ENCODE measurements at places on chromosomes 12 and 14.
A peak's percentile ranks its signal among the peaks of the same experiment; 100 is the strongest.

- DNase-seq = no peak
- H3K4me1 ChIP-seq = no peaks in the 10 kb centered on the region
- H3K27me3 ChIP-seq = no peaks in the 10 kb centered on the region
- no peak overlapping the region for H3K4me3 ChIP-seq
- peak overlapping the region; percentile 1 for H3K27ac ChIP-seq
Observed at GRCh38 chr12:106369624-106370346, 12.2 kb downstream of the POLR3B start.

DNA sequence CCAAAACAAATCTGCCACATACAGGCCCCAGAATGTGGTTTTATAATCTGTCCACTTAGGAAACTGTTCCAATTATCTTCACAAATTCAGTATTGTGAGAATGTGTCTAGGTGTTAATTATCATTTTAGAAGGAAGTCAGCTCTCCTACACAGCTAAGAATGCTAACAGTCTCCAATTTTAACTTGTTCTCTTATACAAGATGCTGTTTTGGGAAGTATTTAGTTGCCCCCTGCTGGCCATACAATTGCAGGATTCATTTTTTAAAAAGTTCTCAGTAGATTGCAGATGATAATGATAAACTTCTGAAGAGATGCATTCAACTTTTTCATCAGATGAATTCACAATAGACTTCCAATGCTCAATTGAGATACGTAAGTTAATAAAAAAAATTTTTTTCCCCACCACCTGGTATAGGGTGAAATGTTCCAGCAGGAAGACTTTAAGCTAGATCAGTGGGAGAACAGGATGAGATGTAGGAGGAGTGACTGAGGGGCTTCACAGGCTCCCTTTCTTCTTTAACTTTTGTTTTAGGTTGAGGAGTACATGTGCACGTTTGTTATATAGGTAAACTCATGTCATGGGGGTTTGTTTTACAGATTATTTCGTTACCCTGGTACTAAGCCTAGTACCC, 27.3 kb upstream of the OSBPL8 start:
- no peak overlapping the region for H3K27ac ChIP-seq
- peaks cover 34% of the 10 kb centered on the region for H3K4me1 ChIP-seq
- H3K27me3 ChIP-seq = no peaks in the 10 kb centered on the region
- H3K36me3 ChIP-seq = no peaks in the 10 kb centered on the region
- DNase-seq = no peak

DNA sequence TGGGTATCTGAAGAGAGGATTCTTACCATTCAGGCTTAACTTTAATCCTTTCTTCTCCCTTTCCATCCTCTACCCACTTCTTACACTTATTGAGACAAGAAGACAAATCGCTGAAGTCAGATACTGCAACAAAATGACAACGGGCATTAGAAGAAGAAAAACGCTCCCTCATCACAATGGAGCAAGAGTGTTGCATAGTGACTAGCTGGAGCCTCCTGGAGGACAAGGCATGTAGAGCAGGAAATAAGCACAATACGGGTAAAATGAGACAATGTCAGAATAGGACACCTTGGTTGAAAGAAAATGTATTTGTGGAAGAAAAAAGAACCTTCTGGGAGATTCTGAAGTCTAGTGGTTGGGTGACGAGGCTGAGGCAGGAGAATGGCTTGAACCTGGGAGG, 501.0 kb downstream of the RERGL start:
- H3K27me3 ChIP-seq = no peaks in the 10 kb centered on the region
- DNase-seq = no peak
- H3K27ac ChIP-seq = no peak overlapping the region
- H3K4me1 ChIP-seq = no peaks in the 10 kb centered on the region
- H3K36me3 ChIP-seq = no peaks in the 10 kb centered on the region

GRCh38 chr12:40655451-40655850, 36.8 kb upstream of the CNTN1 start:
- H3K4me1 ChIP-seq = no peaks in the 10 kb centered on the region
- no peaks in the 10 kb centered on the region for H3K36me3 ChIP-seq
- H3K27me3 ChIP-seq = no peaks in the 10 kb centered on the region
- no peak overlapping the region for H3K4me3 ChIP-seq
- DNase-seq = no peak

DNA sequence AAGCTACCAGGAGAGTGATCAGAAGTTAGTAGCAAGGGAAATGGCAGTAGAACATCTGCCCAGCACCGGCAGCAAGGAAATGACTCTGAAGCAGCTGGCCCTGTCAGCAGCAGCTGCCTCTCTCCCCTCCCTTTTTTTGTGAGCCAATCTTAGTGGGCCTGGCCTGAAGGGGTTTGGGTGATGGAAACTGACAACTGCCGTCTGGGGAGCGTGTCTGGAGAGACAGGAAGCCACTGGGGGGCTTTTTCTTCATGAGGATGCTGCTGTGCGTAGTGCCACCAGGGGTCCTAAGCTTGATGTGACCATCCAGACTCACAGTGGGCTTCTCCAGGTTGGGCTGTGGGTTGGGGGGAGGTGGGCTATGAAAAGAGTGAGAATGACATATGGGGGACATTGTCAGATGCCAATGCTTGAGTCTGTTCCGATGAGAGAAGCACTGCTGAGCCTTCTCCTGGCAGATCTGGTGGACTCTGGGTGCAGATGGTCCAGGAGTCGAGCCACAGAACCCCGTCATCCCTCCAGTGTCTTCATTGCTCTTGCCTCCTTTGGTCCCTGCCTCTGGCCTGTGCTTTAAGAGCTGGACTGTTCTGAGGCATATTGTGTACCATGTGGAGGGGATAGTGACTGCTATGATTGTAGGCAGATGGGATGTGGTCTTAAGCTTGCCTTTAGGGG, 87.6 kb upstream of the HIF1A start:
- peaks cover 33% of the 10 kb centered on the region for H3K4me1 ChIP-seq
- H3K4me3 ChIP-seq = no peak overlapping the region
- DNase-seq = no peak
- no peaks in the 10 kb centered on the region for H3K27me3 ChIP-seq

DNA sequence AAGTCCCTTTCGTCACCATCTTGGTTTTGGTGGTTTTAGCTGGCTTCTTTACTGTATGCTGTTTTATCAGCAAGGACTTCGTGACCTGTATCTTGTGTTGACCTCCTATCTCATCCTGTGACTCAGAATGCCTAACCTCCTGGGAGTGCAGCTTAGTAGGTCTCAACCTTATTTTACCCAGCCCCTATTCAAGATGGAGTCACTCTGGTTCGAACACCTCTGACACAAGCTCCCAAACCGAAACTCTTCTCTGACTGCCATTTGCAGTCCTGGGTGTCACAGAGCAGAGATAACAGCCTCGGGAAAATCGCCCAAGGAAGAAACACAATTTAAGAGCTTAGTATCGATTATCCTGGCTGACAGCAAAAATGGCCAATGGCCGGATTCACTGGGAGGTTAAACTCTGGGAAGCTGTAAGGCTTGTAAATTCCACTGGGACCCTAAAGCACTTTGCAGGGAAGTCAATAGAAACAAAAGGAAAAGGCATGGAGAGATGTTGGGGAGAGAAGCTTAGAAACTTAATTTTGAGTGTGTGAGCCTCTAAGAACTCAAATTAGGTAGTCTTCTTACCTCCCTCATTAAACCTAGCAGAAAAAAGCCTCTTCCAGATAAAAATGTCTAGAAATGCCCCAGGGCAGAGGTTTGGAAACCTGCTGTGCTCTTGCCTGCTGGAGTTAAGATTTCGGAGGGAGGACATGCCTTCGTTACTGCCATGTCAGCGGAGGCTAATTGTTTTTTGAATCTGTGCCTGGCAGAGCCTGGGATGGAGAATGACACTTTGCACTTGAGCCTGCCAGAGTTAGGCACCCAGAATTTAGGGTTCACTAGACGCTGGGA, 56.5 kb upstream of the RPH3A start:
- no peaks in the 10 kb centered on the region for H3K4me1 ChIP-seq
- H3K36me3 ChIP-seq = no peaks in the 10 kb centered on the region
- no peak for DNase-seq
- H3K27ac ChIP-seq = no peak overlapping the region

DNA sequence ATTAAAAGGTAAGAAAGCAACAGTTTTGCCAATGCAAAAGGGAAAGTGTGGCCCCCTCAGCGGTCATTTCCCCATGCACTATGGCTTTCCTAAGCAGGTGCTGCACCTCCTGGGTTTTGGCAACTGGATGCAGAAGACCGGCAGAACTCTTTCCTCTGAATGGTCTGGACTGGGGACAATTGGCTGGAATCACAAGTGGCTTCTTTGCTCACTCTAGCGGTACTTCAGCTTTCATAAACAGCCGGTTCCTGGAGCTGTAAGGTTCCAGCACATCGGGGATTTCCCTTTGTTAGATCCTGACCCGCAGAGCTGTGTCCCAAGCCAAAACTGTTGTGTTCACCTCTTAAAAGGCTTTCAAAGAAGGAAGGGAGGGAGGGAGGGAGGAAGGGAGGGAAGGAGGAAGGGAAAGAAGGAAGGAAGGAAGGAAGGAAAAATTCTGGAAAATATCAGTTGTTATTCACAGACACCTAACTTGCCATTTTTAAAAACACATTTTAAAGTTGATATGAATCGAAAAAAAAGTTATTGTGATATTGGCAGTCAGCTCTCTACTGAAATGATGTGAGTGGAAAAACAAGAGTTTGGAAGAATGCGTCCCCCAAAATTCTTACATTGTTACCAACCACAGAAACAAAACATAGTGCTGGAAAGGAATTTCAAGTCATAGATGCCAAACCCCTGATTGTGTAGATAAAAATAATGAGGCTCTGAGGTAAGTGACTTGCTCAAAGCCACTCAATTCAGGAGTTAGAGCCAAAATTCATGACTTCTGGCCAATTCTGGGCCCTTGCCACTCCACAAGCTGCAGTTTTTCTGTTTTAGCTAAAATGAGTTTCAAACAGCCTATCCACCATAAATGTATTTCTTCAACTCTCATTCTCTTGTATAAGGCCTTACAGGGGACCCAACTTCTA, 220.6 kb upstream of the HMGA2 start:
- H3K4me3 ChIP-seq = no peak overlapping the region
- H3K27me3 ChIP-seq = peaks cover 17% of the 10 kb centered on the region
- no peaks in the 10 kb centered on the region for H3K36me3 ChIP-seq
- H3K27ac ChIP-seq = no peak overlapping the region
- no peak for DNase-seq
- H3K4me1 ChIP-seq = peaks cover 14% of the 10 kb centered on the region

GRCh38 chr12:109899783-109900751, at the start of gene TCHP:
Gene TCHP, plus strand, starts transcription at chr12:109900274. Its CDS starts 2,753 bp downstream, at chr12:109903027.
- peak; percentile 87 for DNase-seq
- H3K27me3 ChIP-seq = no peaks in the 10 kb centered on the region
- peak within 1 kb of the TSS; percentile 90 for H3K4me3 ChIP-seq
- peak within 1 kb of the TSS; percentile 87 for H3K27ac ChIP-seq
- H3K36me3 ChIP-seq = no peaks in the 10 kb centered on the region

DNA sequence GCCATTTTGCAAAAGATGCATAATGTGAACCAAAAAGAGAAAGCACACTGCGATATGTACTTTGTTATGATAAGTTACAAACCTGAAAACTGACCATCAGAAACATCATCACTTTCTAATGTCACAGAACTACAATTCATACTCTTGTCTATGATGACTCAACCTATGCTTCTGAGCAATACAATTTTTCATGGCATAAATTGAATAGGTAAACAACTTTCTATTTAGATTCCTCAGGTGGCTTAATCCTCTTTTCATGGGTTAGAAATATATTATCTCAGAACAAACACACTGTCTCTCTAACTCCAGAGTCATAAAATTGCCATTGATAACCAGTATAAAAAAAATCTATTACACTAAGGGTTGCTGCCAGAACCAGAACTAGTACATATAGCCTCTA, 1715.0 kb upstream of the FLRT2 start:
- no peak overlapping the region for H3K27ac ChIP-seq
- no peaks in the 10 kb centered on the region for H3K4me1 ChIP-seq
- no peak overlapping the region for H3K4me3 ChIP-seq
- no peak for DNase-seq

DNA sequence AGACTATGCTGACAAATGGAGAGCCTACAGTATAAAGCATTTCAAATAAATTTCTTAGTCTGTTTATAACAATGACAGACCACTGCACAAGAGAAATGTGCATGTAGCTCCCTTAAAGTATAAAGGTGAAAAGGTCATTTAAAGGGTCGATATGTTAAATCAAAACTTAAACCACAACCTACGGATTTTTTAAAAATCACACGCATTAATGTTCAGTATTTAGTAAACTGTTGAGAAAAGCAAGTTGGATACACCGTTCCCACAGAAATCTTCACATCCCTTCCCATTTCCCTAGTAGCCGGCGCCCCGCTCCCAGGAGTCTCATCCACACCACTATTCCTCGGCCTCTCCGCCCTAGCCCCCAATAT, 614 bp downstream of the FKBP3 start:
- peaks cover 27% of the 10 kb centered on the region for H3K4me1 ChIP-seq
- no peaks in the 10 kb centered on the region for H3K27me3 ChIP-seq
- peaks cover 10% of the 10 kb centered on the region for H3K36me3 ChIP-seq

- H3K27me3 ChIP-seq = no peaks in the 10 kb centered on the region
- no peak for DNase-seq
- H3K36me3 ChIP-seq = no peaks in the 10 kb centered on the region
- H3K4me1 ChIP-seq = no peaks in the 10 kb centered on the region
- no peak overlapping the region for H3K4me3 ChIP-seq
- H3K27ac ChIP-seq = no peak overlapping the region
Observed at GRCh38 chr12:55955800-55956508, 9.9 kb downstream of the PMEL start.

- peaks cover 17% of the 10 kb centered on the region for H3K4me1 ChIP-seq
- H3K27ac ChIP-seq = peak overlapping the region; percentile 19
- no peaks in the 10 kb centered on the region for H3K27me3 ChIP-seq
- no peak overlapping the region for H3K4me3 ChIP-seq
- no peaks in the 10 kb centered on the region for H3K36me3 ChIP-seq
Observed at GRCh38 chr12:120242971-120243699, 22.4 kb downstream of the PXN start.

DNA sequence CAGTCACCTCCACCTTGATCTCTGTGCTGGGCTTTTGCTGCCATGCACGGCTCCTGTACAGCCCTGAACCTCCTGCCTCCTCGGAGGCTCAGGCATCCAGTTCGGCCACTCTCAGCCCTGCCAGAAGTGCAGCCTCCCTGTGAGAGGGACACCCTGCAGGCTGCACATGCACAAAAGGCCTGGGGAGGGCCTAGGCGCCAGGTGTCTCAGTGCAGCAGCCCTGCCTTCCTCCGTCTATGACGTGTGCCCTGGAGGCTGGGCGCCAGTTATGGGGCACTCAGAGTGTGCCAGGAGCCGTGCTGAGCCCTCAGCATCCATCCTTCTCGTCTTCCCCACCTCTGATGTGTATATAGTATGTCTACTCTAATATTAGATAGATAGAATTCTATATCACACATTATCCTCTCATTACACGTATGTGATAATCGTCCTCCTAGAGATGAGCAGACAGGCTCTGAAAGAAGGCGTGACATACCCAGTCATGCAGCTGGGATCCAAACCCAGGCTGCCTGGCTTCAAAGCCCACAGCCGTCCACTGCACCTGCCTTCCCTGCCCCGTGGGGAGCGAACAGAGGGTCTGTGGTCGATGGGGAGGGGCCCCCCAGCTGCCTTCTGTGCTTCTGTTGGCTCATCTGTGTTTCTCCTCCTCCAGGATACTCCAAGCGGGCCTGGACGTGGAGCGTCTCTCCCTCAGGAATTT, 101.1 kb downstream of the B4GALNT3 start:
- H3K36me3 ChIP-seq = peaks cover 37% of the 10 kb centered on the region
- no peaks in the 10 kb centered on the region for H3K27me3 ChIP-seq
- H3K4me3 ChIP-seq = no peak overlapping the region
- peak overlapping the region; percentile 94 for H3K27ac ChIP-seq
- peaks cover 46% of the 10 kb centered on the region for H3K4me1 ChIP-seq
- no peak for DNase-seq

Measured in left lung (tissue), 14 donors.